NCI-H1436 (cell line): ENCODE measurements at places on chromosomes 12 and 14.
A peak's percentile ranks its signal among the peaks of the same experiment; 100 is the strongest.

- DNase-seq = no peak
Measured at GRCh38 chr12:120978296-120979219, at the start of gene HNF1A. TSS of gene HNF1A (plus strand) at chr12:120978543. CDS start at chr12:120978769, 226 bp downstream.

DNA sequence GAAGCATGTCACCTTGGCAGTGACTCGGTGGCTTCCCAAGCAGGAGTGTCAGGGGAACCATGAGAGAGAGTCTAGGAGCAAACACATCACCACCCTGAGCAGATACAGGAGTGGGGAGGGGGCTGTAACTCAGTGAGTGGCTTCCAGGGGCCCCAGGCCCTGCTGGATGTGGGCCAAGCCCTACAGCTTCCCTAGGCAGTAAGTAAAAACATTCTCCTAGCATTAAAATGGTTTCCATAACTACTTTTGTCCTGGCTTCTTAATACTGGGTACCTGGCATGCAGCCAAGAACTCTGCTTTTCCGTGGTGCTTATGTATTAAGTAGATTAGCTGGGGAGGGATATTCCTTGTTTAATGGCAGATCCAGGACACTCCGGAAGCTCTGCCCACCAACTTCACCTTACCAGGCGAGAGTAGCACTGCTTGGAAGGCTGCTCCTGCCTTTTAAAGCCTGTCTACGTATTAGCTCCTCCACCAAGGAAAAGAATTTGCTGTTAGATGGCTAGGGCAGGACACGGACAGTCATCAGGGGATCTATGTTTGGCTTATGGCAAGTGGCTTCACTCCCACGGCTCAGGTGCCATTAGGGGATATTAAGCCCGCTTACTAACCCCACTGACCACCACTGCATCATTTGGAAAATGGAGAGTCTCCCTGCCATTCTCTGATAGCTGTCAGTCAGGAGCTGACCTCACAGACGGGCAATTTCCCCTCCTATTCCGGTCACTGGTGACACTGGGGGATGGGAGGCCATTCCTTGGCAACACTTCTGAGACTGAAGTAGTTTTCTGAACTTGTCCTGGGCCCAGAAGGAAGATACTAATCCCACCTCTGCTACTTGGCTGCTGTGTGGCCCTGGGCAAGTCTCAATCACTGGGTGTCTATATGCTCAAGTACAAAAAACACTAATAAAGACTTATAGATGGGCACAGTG is 22.8 kb downstream of the OTUB2 start:
- DNase-seq = no peak

- DNase-seq = no peak
Measured at GRCh38 chr14:41586237-41586636, 20.4 kb upstream of the LRFN5 start.

GRCh38 chr14:67137744-67138371 is 51.4 kb upstream of the GARIN2 start:
- peak; percentile 7 for DNase-seq

- DNase-seq = no peak
Measured at GRCh38 chr12:121170611-121171260, 38.1 kb downstream of the P2RX7 start.

GRCh38 chr12:102879144-102879763 is 37.8 kb downstream of the PAH start:
- DNase-seq = peak; percentile 84

DNA sequence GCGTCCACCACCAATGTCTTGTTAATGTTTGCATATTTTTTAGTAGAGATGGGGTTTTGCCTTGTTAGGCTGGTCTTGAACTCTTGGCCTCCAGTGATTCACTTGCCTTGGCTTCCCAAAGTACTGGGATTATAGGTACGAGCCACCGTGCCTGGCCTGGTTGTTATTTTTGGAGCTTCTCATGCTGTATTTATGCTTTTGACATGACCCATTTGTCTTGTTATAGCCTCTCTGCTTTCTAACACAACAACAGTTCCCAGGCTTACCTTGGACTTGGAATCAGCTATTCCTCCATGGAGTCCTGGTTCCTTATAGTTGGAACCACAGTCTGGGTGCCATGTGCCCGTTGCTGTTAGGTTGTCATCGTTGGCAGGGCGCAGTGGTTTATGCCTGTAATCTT is 29.7 kb downstream of the ZNF410 start:
- no peak for DNase-seq

DNA sequence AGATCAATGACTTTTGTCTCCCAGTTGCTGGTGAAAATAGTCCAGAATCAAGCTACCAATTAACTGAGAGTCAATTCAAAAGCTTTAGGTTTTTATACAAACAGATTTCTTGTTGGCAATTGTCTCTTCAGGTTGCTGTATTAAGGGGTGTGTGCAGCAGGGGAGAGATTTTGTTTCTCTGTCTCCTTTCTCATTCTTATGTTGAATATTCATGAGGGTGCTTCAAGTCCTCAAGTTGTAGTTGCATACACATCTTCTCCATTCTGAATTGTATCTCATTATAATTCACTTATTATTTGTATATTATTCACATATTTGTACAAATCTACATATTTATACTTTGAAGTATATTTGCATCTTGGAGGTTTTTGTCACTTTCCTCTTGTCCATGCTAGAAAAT is 126.7 kb upstream of the PTPRQ start:
- DNase-seq = no peak

DNA sequence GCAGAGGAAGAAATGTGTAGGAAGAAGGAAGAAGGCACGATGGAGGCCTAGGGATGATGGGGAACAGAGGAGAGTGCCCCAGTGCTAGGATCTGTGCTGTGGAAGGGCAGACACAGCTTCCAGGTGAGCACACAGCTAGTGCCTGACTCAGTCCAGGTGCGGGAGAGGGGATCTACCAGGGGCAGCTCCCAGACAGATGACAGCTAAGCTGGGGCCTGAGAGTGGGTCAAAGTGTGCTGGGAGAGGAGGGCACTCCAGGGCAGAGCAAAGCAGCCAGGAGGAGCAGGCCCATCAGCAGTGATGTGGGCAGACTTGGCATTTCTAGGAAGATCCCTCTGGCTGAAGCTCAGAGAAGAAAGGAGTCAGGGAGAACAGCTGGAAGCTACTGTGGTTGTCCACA is 36.7 kb downstream of the LRTM2 start:
- DNase-seq = no peak

GRCh38 chr12:12527820-12528296 is 34.8 kb downstream of the DUSP16 start:
- DNase-seq = no peak

- DNase-seq = no peak
Measured at GRCh38 chr12:130954544-130954831, 781 bp downstream of the ADGRD1 start.

- peak; percentile 24 for DNase-seq
Measured at GRCh38 chr12:107503887-107504885, 181.4 kb upstream of the PWP1 start.

DNA sequence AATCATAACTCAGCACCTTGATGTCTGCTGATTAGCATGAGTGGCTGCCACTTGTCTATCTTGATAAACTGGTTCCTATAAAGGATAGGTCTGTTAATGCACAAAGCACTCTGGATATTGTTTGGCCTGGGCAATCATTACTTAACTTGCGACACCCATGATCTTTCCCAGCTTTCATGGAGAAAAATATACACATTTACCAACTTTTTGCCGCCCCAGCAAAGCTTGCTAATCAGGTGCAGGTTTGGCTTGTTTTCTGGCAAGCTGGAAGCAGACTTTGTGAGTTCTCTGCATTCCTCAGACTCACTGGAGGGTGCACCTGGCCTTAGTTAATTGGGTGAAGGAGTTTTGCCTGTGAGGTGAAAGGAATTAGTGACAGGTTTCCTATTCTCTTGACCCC is 1126.4 kb upstream of the FLRT2 start:
- DNase-seq = no peak

DNA sequence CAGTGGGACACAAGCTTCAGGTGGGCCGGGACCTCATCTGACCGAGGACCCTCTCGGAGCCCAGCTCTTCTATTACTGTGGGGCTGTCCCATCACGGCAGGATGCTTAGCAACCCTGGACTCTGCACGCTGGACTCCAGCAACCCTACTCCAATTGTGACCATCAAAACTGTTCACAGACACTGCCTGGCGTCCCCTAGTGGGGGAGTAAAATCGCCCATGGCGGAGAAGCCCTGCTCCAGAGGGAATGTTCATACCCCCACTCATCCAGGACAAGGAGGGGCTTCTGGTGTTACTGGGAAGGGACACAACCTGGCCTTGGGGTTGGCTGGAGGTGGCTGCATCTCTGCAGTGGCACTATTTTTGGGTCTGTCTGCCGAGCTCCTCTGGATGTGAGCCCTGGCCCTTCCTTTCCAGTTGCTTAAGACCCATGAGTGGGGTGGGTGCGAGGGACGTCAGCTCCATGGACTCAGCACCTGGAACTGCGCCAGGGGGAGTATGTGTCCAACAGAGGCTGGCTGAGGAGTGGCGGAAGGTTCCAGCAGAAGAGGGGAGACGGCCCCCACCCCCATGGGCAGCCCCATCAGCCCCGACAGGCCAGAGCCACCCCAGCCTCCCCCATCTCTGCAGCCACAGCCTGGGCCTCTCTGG is 103.8 kb downstream of the RFLNA start:
- no peak for DNase-seq

DNA sequence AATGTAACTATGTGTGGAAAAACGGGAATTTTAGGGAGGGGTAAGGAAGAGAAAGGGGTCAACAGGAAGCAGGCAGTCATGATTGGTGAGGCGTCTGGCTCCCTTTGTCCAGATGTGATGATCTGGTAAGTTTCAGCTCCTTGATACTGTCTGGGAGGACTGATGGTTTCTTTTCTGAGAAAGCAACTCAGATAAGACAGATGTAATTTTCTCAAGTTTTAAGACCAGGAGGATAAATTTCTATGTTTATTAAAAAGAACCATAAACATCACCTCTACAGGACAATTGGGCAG is 21.9 kb upstream of the AMN1 start:
- DNase-seq = no peak

DNA sequence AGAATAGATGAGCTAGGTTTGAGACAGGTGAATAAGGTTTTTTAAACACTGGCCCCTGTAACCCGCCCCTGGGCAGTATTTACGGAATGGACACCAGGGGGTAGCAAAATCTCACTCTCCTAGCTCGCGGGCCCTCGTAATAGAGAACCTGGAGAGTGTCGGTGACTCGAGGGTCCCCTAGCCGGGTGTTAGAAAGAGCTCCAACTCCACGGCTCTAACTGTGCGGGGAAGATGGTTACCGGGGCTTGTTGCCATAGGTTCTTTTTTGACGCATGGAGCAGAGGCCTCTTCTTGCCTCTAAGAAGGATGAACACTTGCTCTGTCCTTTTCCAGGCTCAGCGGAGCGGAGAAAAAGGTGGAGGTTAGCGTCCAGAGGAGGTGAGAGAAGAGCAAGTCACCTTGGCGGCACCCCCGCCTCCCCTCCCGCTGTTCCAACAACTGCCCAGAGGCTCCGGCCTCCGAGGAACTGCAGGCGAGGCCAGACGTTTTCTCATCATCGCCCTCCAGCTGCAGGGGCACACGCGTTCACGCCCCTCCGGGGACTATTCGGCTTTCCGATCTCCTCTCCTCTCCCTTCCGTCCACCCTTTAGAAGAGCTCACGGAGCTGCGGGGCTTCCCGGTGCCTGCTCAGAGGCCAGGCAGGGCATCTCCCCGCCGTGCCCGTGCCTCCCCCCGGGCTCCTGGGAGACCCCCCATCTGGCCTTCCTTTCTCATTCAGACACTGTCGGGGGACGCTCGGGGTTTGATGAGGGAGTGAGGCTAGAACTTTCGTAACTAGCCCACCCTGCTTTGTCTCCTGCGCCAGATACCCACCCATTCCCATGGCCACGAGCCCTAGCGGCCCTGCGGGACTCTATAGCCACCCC is 1.4 kb upstream of the ARHGEF40 start:
- peak; percentile 79 for DNase-seq

DNA sequence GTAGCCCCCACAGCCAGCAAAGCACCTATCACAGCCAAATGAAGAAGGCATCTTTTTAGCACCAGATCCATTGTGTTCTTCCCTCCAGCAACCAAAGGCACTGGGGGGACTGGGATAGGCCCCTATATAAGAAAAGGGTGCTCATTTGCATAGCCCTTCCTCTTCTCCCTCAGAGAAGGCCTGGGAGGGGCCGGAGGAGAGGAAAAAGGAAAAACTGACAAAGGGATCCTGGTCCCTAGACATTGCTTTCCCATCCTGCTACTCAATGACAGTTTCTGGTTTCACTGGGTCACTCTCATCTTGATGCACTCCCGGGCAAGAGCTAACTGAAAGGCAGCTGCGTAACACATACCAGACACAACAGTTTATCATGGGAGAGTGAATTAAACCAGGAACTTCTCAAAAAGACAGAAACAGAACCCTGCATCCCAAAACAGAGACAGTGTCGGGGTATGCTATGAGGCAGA is at the start of gene PMEL:
Gene PMEL (minus strand): TSS at position 102 of the 467 bp plus-strand sequence. CDS start 31 bp downstream, at position 71.
- DNase-seq = no peak

GRCh38 chr12:65778258-65779090 is 45.8 kb upstream of the HMGA2 start:
- DNase-seq = no peak

DNA sequence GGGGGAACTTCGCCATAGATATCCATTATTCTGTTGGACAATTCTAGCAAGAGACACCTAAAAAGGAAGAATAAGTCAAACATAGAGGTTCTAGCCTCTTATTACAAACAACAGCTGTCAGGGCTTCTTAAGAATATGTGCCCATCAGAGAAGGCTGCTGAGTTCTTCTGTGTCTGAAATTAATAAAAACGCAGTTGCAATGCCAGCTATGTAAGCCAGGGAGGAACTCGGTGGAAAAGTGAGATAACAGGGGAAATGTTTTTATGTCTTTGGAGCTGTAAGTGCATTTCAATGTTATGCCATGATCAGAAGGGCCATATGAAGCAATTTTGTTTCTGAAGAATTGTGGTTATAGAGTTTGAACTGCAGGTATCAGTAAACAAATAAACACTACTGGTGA is 95.0 kb downstream of the SYT1 start:
- no peak for DNase-seq

DNA sequence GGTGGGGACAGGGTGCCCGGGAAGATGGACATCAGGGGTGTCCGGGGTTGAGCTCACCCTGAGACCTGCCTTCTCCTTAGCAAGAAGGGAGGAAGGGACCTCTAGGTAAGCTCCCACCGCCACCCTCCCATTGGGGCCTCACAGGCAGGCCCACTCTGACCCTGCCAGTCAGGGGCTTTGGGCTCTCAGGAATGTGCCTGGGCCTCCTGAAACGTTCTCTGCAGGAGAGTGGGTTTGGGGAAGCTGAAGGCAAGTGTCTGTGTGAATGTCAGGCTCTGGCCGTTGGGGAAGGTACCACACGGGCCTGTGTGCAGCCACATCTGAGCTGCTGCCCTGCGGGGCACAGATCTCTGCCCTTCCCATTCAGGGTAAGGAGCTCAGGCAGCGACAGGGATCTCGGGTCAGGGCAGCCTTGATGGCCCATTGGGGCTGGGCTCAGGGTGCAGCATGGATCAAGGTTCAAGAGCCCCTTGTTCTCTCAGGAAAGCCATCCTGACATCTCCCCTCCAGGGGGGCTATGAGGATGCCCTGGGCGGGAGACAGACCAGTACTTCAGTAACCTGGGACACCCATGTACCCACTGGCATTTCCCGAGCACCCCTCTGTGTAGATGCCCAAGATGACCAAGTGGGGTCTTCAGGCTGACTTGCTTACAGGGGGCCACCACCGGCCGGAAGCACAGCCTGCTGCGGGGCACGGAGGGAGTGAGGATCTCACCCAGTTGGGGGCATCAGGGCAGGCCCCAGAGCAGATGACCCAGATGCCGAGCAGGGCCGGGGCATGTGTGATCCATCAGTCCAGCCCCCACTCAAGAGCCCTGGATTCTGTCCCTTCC is 29.7 kb downstream of the FAM222A start:
- DNase-seq = no peak
